ENCODE measurements at places on chromosomes 3 and 15. TPM values are rescaled to one million over a fixed set of nuclear protein-coding genes. Genes with fewer than 3 reads are reported as not detected.

PRR20G gene
- total RNA-seq = not detected

TRPM1 gene
- total RNA-seq = not detected

IGSF11 gene
- total RNA-seq = not detected

LYSMD2 gene
- total RNA-seq = 8.0 TPM

DNA sequence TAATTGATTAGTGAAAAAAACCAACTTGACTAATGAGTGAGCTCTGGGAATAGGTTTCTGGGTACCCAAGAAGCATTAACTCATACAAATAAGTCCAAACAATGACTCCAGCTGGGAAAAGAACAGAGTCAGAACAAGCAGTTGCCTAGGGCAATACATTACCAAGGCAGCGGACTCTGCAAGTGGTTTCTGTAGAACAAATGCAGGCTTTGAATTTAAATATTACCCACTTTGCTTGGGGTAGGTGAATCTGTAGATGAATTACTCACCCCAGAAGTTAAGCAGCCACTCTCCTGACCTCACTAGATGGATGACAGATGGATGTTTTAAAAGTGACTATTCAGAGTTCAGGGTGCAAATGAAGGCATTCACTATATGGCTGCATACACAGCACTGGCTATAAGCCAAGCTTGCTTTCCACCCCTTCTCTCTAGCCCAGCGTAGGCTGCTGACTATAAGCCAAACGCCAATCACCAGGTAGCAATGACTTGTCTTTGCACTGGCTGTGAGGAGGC, 73.1 kb upstream of the BHLHE40 start:
- DNase-seq = peak; percentile 57

DNA sequence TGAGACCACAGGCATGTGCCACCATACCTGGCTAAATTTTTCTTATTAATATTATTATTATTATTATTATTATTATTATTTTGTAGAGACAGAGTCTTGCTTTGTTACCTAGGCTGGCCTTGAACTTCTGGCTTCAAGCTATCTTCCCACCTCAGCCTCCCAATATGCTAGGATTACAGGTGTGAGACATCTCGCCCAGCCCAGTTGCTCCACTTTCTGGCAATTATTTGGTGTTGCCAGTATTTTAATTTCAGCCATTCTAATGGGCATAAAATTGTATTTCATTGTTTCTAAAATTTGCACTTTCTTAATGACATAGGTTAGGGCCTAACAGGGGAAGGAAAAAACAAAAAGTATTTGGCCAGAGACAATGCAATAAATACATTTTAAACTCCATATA, 1217.6 kb upstream of the ALCAM start:
- no peak for DNase-seq

- no peak for DNase-seq
Measured at GRCh38 chr3:40584625-40585189, 59.9 kb downstream of the ZNF621 start.

GRCh38 chr15:70382009-70382749, 284.5 kb upstream of the TLE3 start:
- DNase-seq = no peak

- no peak for DNase-seq
Measured at GRCh38 chr15:68201153-68201878, 3.8 kb downstream of the CALML4 start.

DNA sequence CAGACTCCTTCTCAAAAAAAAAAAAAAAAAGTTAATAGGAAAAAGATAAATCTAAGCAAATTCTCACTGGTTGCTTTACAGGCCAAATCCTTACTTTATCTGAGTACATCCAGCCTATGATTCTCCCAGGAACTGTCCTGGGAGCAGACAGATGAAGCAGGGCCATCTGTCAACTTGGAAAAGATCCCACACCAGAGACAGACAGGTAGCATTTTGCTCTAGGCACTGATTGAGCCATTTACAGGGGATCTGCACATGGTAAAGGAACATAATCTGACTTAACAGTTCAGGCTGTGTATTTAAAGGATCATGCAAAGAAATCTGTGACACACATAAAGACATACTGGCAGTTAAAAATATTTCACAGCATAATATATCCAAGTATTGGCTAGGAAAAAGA, 1006.5 kb downstream of the TBL1XR1 start:
- DNase-seq = no peak

GRCh38 chr15:64636556-64636955, 138.8 kb downstream of the RBPMS2 start:
- DNase-seq = no peak

DNA sequence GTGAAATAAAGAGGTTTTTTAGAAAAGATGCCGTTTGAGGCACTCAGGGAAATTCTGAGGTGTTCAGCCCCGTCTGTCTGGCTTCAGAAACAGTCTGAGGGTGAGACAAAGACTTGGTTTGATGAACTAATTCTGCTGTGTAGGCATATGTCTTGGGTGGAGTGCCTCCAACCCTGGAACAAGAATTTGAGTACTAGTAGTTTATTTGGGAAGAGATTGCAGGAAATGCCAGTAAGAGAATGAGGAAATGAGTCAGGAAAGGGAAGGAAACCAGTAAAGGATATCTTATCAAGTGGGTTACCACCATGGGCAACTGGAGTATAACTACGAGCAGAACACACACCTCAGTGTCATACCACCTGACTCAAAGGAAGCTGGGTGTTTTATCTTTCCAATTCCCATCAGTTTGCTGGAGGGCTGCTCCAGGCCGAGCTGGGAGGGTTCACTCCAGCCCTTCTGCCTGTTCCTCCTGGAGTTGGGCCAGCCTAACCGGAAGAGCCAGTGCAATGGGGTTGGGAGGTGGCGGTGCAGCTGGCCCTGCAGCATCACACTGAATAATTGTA, 75.3 kb downstream of the TGFBR2 start:
- DNase-seq = no peak

- DNase-seq = no peak
Measured at GRCh38 chr3:151880416-151880690, 6.9 kb downstream of the SUCNR1 start.

DNA sequence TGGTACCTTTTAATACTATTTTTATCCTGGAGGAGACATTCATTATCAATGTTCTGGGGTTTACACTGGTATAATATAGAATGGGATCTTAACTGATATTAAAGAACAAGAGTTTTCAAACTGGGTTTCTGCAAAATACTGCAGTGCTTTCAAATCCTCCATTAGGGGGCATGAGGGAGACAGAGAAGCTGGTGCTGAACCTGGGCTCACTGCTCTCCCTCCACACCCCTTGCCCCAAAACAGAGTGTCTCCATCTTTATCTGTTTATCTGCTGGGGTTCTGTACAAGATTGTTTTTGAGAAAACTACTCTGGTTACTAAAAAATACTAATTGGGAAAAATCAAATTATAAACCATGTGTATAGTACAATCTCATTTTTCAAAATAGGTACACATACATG, 41.7 kb downstream of the CADPS start:
- no peak for DNase-seq

- peak; percentile 92 for DNase-seq
Measured at GRCh38 chr15:62112616-62113593, 46.1 kb downstream of the C2CD4A start.
